ENCODE measurements at places on chromosomes 1 and 21.

DNA sequence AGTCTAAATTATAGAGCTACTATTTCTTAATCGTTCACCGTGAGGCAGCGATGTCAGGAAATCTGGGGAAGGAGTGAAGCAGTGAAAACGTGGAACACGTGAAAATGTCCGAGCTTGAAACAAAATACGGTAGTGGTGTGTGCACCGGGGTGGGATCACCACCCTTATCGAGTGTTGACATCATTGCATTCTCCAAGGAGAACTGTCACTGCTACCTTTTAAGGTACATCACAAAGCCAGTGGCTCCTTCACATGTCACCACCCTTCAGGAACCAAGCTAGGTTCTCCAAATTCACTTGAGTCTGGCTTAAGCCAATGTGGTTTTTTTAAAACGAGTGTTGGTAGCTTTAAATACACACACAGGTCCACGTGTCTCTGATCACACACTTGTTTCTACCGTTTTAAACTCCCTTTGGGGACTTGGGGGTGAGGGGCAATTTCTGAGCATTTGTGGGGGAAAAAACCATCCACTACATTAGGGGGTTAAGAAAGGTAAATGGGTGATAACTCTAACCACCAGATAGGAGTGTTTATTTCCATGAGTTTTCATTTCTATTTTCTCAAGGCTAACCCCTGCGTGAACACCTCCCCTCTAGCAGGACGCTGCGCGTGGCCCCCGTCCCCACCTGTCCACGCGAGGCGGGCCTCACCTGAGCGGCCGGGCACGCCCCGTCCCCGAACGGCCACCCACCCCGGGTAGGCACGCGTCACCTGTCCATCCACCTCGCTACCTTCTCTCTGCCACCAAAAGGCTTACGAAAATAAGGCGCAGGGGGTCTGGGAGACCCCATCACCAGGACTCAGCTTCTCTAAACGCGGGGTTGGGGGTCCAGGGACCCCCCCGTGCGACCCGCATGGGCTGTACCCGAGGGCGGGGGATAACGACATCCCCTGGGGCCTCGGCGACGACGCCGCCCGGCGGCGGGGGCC, 978 bp downstream of the PRDM15 start:
- DNase-seq: peak; percentile 38

DNA sequence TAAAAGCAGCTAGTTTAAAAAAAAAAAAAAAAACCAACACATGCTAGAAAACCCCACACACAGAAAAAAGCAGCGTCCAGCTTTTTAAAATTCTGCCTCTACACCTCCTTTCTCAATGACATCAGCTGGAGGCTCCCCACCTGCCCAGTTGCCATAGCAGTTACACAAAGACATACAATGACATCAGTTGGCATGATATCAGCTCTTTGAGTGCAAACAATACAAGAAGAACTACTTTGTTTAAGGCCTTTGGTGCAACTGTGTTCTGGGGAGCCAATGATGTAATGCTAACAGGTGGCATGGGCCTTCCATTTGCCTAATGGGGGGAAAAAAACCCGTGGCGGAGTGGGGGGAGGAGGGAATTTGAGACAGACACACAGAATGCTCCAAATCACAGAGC, 32.9 kb downstream of the DUSP10 start:
- DNase-seq: no peak

DNA sequence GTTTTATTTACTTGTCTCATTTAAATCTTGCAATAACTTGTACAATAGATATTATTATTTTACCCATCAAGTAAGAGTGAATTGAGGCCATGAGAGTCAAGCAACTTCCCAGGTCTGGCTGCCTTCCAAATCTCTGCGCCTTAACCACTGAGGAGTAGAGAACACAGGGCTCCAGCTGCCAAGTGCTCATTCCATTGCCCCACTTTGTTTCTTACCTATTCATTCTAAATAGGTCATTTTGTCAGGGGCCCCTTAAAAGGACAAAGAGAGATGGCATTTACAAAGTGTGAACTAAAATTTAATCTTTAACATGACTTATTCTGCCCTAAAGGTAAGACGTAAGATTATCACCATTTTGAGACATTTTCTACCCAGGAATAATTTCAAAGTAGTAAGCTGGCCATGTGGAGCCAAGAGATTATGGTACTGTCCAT, 3.5 kb downstream of the PPP1R15B start:
- DNase-seq: peak; percentile 78

DNA sequence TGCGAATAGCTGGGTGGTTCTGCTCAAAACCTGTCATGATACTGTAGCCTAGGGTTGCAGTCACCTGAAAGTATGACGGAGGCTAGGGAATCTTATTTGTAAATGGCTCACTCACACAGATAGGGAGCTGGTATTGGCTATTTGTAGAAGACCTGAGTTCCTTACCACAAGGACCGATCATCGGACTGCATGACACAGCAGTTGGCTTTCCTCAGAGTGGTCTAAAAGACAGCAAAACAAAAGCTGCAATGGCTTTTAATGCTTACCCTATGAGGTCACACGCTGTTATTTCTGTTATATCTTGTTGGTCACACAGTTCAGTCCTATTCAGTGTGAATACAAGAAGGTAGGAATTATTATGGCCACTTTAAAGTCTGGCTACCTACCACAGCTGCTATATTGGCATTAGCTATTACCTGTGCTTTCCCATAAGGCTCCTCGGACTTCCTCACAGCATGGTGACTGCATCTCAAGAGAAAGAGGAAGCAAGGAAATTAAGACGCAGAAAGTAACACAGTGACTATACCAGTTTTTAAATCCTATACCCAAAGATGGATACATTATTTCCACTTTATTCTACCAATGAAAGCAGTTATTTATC, 68.4 kb upstream of the LRRC7 start:
- no peak for DNase-seq

DNA sequence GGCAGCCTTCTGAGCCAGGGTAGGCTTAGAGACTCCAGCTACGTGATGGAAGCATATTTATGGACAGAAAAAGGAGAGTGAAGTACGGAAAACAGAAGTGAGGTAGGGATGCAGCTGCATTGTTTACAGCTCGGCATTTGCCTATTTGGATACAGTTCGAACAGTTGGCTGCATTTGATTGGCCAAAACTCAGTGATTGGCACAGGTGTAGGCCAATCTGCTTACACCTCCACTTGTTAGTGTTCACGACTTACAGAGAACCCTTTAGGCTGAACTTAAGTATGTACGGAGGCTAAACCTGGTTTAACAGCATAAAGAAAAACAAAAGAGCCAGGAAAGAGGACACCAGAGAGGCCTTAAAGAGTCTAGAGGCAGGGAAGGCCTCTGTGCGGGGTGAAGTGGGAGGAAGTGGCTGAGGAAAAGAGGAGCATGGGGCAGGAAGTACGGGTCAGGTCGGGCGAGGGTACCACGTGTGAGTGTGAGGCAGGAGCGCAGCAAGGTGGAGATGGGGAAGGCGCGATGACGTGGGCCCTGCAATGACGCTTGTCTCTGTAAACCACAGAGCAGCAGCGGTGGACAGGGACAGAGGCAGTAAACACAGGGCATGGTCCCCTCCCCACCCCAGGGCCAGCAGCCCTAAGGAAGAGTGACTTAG, 32.0 kb downstream of the RSPH1 start:
- DNase-seq: peak; percentile 76

DNA sequence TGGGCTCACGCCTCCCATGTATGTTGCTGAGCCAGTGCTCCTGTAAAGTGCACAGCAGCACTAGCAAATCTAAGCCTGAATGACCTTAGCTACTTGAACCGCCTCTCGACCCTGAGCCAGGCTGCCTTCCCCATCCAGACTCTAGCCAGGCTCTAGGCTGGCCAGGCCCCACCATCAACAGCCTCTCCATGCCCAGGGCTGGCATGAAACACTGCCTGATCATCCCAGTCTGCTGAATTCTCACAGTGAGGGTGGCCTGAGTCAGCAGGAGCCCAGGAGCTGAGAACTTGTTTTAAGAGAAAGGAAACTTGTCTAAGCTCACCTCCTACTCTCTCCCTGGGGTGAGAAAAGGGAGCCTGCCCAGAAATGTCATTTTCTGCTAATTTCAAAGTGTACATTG, 733.3 kb downstream of the PTPRU start:
- no peak for DNase-seq

- DNase-seq: no peak
These were observed 211.6 kb upstream of the PTBP2 start for GRCh38 chr1:96509951-96510350.

DNA sequence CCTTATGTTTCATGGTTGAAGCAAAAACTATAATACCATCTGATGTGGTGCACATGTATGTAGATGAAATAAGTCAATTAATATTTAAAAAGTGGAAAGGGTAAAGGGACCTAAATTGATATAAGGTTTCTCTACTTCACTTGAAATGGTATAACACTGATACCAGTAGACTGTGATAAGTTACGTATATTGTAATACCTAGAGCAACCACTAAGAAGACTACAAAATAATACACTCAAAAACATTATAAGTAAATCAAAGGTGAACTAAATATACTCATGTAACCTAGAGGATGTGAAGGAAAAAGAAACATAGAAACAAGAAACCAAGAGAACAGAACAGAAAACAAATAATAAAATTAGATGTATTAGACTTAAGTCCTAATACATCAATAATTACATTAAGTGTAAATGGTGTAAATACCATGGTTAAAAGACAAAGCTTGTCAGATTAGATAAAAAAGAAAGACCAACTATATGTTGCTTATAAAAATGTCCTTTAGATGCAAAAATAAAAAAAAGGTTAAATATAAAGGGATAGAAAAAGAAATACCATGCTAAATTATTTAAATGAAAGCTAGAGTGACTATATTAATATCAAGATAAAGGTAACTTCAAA, 118.8 kb downstream of the LRRC7 start:
- DNase-seq: no peak

- no peak for DNase-seq
These were observed 300.6 kb upstream of the PRMT6 start for GRCh38 chr1:106755682-106756406.

DNA sequence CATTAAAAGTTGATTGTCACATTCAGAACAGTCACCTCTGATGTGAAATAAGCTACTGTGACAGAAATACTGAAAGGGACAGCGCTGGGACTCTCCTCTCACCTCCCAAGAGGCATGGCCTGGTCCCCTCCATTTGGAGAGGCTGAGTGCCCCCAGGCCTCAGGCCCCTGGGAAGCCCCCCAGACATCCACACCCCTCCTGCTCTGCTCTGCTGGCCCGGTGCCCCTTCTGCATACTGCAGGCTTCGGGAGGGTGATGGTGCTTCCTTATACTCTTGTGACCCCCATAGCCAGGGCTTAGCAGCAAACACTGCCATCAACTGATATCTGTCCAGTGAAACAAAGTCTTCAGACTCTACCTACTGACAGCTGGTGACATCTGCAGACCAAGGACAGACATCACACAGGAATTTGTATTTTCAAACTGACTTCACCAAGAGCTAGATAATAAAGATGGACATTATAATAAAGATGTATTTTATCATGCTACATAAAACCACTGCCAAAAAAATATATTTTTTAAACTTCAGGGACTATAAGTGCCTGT, 36.9 kb downstream of the C2CD2 start:
- DNase-seq: no peak

DNA sequence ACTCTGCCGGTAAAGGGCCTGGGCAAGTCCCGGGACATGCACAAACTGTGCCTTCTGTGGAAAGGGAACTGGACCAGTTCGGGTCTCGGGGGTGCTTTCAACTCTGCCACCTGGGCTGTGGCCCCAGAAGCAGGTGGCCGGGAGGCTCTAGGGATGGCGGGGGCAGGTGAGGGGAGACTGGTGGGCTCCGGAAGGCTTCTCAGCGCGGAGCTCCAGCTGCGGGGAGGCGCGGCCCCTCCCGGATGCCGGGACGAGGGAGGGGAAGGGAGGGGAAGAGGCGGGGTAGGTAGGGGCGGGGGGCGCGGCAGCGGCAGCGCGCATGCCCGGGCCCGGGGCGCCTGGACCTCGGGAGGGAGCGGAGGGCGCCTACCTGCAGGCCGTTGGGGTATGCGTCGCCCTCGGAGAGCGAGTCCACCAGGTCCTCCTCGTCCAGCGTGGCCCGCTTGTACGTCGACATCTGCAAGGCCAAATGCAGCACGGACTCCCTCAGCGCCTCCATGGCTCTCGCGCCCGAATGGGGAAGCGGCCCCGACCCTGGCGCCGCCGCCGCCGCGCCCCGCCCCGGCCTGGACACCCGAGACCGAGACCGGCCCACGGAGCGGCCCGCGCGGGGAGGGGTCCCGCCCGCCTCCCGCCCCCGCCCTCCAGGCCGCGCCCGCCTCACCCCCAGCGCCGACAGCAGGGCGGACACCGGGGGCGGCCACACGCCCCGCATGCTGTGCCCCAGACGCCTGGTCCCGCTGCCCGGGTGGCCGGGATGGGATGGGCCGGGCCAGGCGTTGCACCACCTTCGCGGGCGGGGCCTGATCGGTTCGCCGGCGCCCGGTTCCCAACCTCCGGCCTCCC, at the start of gene ECE1:
ECE1 (minus strand) TSS at position 764 of the 846 bp plus-strand sequence; CDS start at position 715, 49 bp downstream.
- peak; percentile 64 for DNase-seq

GRCh38 chr1:183898001-183898396, 93.1 kb downstream of the RGL1 start:
- no peak for DNase-seq

- no peak for DNase-seq
These were observed 152.7 kb downstream of the CASZ1 start for GRCh38 chr1:10643607-10644306.

DNA sequence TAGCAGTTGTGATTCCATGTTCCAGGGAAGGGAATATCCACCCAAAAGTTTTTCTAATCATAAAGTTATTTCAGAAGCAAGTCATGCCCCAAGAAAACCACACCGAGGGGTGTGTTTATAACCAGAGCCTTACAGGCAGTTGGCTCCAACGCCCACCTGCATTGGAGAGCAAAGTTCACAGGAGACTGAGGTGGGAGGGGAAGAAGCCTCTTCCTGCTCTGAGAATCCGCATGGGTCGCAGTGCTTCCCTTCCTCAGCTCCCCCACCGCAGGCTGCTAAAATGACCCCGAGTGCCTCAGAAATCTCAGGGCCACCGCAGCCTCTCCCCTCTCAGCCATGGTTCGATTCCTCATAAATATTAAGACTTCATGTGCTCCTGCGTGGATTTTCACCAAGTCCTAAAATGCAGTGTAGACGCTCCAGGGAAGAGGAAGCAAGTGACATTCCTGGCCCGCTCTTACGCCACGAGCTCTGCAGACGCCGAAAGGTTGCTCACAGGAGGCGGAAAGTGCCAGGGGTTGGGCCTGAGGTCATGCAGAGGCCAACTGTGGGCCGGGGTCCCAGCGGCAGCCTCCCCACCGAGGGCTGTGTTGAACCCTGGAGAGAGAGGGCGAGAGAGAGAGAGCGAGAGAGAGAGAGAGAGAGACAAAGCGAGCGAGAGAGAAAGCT, 13.4 kb upstream of the SPSB1 start:
- DNase-seq: peak; percentile 88
